NCI-H1930 (cell line): ENCODE measurements at places on chromosomes 11 and 22.

DNA sequence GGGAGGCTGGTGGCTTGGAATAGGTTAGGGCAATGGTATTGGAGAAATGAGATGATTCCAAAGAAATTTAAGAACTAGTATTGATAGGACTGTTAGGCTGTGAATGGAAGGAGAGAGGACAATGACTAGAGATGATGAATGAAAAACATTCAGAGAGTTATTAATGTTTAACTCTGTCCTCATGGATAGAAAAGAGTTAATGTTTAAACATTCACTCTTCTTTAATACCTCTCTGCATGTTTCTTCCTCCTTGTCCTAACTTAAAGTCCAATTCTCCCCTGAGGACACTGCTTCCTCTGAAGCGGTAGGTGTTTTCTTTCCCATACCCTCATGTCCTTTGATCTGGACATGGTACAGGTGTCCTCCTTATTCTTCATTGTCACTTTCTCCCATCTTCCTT lies 13.4 kb downstream of the CHEK1 start:
- DNase-seq: no peak

DNA sequence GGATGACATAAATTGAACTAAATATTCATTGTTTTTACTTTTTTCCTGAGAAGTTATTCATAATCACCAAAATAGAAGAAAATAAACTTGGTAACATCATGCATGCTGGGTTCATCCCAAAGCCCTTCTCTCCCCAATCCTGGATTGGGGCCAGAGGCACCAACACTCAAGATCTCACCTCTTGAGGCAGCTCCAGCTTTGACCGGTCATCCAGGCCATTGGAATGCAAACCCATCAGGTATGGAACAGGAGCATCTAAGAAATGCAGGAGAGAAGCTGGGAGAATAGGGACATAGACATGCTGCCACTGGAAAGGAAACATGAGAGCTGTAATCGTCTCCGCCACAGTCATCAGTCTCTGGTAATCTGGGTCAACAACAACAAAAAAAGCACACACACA lies 71.8 kb downstream of the DENND5A start:
- no peak for DNase-seq

DNA sequence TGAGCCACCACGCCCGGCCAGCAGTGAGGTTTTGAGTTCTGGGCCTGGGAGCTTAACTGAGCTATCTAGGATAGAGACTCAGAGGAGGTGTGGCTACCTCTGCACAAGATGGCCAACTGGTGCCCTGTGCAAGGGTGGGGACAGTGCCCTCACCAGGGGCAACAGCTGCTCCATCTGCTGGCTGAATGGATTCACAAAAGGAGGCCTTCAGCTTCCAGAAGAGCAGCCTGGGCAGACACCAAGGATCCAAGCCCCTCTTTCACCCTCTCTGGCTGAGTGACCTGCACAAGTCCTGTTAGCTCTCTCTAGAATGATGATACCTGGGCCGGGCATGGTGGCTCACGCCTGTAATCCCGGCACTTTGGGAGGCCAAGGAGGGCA lies 33.5 kb upstream of the BAIAP2L2 start:
- no peak for DNase-seq

- no peak for DNase-seq
Measured at GRCh38 chr11:14971865-14972580, at the start of gene CALCA. CALCA (minus strand) TSS chr11:14972351; CDS start chr11:14971192, 1,159 bp downstream.

DNA sequence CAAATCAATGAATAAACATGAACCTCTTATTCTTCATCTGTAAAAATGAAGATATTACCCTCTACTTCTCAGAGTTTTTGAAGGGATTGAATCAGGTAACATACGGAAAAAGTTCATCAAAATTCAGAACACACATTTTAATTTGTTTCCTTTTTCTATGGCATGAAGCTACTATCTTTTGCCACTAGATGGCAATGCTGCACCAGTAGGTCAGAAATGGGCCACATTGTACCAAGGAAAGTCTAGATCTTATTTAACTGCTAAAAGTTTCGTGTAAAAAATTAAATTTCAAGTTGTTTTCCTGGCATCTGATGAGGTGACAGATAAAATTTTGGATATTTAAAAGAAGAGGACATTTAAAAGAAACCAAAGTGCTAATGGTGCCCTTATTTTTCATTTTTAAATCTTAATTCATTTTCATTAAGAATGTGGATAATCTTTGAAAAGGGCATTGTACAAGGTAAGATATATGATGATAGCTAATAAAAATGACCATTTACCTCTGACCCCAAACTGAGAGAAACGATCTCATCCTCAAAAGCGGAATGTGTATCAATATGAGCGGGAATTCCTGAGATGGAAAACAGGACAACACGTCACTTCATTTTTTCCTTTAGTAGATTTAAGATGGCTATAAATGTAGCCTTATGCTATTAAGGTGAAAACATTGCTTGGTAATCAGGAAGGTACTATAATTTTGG lies 16.1 kb downstream of the ALKBH8 start:
- peak; percentile 16 for DNase-seq

DNA sequence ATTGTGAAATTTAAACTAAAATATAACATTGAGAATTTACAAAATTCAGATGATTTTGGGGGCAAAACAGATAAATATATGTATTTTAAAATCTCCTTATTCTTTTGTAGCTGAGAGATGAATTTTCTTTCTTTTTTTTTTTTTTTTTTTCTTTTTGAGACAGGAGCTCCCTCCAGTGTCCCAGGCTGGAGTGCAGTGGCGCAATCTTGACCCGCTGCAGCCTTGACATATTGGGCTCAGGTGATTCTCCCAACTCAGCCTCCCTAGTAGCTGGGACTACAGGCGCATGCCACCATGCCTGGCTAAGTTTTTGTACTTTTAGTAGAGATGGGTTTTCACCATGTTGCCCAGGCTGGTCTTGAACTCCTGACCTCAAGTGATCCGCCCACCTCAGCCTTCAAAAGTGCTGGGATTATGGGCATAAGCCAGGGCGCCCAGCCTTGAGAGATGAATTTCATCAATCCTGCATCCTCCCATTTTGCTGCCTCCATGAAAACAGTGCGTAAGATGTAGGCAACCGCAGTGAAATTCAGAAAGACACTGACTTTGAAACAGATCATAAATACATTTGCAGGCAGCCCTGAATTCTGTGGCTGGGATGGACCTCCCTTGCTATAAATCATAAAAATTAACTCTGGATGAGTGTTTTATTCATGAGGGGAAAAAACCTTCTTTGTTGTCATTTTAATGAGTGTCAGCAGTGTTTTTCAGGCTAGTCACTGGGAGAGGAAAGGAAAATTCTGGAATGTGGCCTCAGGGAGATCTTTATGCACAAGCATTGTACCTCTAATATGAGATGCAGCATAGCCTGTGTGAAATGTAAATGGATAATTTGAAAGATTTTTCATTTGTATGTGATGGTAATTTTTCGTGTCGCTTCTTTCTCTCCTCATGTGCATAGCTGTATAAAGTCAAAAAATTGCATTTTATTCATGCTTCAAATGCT lies 14.4 kb downstream of the ELMOD1 start:
- no peak for DNase-seq

GRCh38 chr11:104546501-104546900 lies 351.8 kb downstream of the CASP12 start:
- no peak for DNase-seq

GRCh38 chr11:112965656-112966055 lies 4.4 kb downstream of the NCAM1 start:
- DNase-seq: no peak

DNA sequence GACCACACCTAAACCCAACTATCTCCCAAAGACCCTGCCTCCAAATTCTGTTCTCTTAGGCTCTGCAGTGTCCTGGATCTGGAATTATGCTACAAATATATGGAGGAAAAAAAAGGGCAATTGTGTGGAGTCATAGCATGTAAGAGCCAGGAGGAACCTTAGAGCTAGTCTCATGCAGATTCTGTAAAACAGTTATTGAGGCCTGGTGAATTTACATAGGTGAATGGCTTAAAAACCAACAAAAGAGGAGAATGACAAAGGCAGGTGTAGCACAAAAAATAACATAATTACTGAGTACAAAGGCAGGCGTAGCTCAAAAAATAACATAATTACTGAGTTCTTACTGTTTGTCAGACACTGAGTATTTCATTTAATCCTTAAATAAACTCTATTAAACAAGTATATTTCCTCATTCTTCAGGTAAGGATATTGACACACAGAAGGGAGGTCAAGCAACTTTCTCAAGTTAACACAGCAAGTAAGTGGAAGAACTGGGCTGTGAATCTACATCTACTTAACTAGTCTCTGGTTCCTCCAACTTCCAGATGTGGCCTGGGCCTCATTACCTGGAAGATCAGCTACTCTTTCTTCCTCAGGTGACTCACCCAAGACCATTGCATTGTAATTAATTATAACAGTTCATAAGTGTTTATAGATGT lies 938.9 kb upstream of the TENM4 start:
- DNase-seq: no peak

DNA sequence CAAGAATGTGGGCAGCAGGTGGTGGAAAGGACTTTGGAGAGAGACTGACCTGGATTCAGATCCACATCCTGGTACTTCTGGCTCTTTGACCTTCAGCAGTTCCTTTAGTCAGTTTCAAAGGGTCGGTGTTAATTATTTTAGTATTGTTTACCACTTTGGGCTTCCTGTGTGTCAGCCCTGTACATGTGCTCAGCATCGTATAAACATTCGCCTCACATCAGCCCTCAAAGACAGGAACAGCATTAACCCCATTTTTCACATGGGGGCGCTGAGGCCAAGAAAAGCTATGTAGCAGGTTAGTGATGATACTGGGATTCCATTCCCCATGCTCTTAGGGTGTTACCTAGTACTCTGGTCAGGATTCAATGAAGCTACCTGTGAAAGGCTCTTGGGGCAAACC lies 72.1 kb upstream of the YWHAH start:
- DNase-seq: no peak

GRCh38 chr11:130705670-130706421 lies 210.4 kb downstream of the SNX19 start:
- no peak for DNase-seq

DNA sequence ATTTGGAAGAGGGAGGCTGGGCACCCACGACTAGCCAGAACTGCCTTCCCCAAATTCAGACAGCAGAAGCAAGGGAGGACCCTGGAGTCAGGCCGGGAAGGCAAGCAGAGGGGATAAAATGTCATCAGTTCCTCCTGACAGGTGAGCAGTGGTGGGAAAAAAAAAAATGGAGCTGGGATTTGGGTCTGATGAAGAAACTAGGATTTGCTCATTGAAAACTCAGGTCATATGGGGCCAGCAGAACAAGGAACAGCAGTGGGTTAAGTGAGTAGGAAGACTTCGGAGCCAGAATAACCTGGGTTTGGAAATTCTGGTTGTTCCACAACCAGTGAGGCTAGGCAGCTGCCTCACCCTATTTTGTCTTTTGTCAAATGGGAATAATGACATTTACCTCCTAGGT lies 28.9 kb upstream of the DRD2 start:
- no peak for DNase-seq

DNA sequence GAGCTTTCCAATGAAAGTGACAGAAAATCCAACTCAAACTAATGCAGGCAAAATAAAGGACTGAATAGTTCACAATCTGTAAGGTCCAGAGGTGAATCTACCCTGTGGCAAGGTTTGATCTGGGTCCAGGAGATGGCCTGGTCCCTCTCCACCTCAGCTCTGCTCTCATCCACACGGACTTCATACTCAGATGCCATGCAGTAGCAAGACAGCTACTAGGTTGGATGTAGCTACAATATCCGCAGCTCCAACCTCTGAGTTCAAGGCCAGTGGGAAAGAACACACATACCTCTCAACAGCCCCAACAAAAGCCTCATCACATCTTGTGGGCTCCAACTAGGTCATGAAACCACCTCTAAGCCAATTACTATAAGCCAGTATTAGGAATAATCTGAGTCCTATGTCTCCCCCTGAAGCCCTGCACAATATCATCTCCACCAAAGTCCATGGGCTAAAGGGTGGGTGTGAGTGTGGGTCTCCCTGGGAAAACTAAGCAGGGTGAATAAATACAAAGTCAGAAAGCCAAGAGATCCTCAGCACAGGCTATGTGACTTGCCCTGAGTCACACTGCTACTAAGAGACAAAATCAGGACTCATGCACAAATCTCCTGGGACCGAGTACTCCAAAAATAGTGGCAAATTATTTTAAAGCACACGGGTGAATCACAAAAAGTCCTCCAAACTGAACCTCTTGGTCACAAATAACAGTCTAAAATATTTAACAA lies 78.8 kb downstream of the LARGE1 start:
- DNase-seq: no peak

DNA sequence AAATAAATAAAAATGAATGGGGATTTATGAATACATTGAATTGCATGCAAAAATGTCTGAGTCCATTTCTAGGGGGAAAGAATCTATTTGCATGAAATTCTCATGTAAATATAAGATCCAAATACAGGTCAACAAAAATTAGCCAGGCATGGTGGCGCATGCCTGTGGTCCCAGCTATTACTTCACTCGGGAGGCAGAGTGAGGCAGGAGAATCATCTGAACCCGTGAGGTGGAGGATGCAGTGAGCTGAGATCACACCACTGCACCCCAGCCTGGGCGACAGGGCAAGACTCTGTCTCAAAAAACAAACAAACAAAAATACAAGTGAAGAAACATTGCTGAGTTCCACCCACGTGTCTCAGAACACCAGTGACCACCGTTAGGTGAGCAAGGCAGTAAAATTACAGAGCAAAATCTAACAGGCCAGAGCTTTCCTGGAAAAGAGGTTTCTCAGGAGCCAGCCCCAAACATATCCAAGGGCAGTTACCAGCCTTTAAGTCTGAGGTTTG lies 17.3 kb downstream of the PACSIN2 start:
- DNase-seq: no peak

DNA sequence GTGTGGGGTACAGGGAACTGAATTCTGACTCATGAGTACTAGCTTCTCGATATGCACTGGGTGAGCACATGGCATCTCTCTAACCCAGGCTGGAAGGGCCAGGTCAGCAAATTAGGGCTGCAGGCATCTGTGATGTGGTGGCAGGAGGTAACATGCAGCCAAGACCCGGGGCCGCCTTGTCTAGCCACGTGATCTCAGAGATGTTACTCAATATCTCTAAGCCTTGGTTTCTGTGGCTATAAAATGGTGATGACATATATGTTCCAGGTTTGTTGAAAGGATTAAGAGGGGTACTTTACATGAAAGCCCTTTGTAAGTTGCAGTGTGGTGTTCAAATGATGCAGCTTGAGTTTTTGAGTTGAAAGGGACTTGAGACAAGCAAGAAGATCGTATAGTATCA lies 3.2 kb downstream of the ST14 start:
- no peak for DNase-seq

- DNase-seq: no peak
Measured at GRCh38 chr11:116833491-116833815, 3.7 kb downstream of the APOC3 start.
